ENCODE measurements at places on chromosomes 12 and 14. TPM values are rescaled to one million over a fixed set of nuclear protein-coding genes. Genes with fewer than 3 reads are reported as not detected.

RDH16 gene
- total RNA-seq, result 0.49 TPM

LGMN gene
- total RNA-seq, result 26.1 TPM

SLC16A7 gene
- 19.7 TPM for total RNA-seq

IFT81 gene
- total RNA-seq, result 81.6 TPM

SIRT4 gene
- total RNA-seq, result 3.9 TPM

P2RX2 gene
- total RNA-seq, result not detected

KCNJ8 gene
- total RNA-seq, result 4.2 TPM

LPAR5 gene
- 0.49 TPM for total RNA-seq

RNASE3 gene
- total RNA-seq, result not detected

CLEC1B gene
- total RNA-seq, result not detected

ENDOU gene
- not detected for total RNA-seq

TBX5 gene
- total RNA-seq, result not detected

COCH gene
- total RNA-seq, result 43.5 TPM

REM2 gene
- 2.0 TPM for total RNA-seq

OTX2 gene
- total RNA-seq, result 0.25 TPM

ISCU gene
- 34.9 TPM for total RNA-seq

All from temporal lobe (tissue), 4 donors.